ENCODE measurements at places on chromosomes 12 and 14.

GRCh38 chr12:121751749-121752351 lies 39.3 kb downstream of the TMEM120B start:
- no peak for DNase-seq

DNA sequence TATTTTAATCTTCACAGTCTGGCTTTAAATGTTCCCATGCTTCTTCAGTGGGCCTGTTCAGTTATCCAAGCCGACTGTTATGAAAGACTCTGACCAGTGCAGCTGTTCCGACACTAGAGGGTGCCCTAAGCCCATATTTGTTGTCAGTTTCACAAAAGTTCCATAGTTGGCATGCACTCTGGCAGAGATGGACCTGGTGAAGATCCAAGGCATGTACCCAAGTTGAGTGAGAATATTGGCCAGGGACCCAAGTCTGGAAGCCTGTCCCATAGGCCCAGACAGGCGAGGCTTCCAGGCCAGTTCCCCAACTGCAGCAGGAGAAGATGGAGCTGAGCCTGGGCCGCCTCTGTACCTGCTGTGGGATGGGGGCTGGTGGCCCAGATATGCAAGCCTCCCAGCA lies 27.4 kb upstream of the GUCY2C start:
- DNase-seq, result peak; percentile 30

- no peak for DNase-seq
These were observed 38.3 kb downstream of the SRGAP1 start for GRCh38 chr12:63882844-63883243.

DNA sequence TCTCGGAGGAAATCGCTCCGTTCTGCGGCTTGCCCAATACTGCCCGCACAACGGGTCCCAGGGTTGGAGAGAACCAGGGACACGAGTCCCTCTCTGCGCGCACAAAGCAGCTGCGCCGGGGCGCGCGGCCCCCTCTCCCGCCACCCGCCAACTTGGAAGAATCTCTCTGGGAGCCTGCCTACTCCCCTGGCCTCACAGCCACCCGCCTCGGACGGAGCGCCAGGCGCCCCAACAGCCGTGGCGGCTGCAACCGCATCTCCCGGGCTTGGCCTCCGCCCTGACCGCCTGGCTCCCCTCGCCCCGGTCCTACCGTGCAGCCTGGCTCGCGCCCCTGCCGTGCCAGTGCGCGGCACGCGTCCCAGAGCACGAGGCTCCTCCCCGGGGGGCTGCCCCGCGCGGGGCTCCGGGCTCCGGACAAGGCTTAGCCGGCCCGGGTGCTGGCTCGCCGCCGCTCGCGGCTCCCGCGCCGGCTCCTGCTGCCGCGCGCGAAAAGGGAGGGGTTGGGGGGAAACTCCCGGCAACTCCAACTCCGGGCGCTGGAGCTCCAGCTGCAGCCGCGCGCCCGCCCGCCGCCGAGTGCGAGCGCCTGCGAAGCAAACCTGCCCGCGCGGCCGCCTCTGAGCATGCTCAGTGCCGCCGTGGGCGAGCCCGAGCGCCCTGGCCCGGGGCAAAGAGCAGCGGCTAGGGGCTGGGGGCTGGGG lies at the start of gene STXBP6:
TSS of gene STXBP6 (minus strand) at position 580 of the 701 bp plus-strand sequence. CDS start 75,329 bp downstream, outside the sequence.
- DNase-seq, result no peak

GRCh38 chr12:47237751-47238211 lies 158.0 kb upstream of the AMIGO2 start:
- DNase-seq, result no peak

DNA sequence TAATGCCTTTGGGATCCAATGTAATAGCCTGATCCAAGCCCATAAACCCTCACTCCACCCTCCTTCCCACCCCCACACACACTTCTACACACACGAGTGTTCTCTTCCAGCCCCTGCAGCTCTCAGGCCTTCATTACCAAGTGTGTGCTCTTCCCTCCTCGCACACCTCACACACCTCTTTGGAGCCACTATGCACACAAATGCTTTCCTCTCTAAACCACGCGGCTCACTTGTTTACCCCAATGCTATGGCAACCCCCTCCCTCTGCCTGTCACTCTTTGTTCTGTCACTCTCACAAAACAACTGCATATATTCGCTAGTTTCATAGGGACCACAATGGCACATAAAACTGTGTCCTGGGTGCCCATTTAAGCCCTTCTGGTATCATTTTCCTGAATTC lies 35.1 kb downstream of the PPP2R5E start:
- no peak for DNase-seq
